Stimulated activated CD4-positive, alpha-beta T cell treated with anti-CD3 and anti-CD28 coated beads, Interleukin-4, amount 100 ng/mL, for 1 hour (primary cell): ENCODE measurements at places on chromosomes 4 and X.

DNA sequence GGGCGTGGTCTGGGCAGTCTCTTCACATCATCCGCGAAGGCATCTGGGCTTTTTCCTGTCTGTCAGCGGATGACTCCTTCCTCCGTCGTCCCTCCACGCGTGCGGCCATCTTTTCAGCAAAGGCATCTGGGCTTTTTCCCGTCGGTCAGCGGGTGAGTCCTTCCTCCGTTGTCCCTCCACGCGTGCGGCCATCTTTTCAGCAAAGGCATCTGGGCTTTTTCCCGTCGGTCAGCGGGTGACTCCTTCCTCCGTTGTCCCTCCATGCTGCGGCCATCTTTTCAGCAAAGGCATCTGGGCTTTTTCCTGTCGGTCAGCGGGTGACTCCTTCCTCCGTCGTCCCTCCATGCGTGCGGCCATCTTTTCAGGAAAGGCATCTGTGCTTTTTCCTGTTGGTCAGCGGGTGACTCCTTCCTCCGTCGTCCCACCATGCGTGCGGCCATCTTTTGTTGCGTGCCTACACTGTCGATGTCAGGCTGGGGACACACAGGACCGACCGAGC lies 12.3 kb upstream of the TMEM271 start:
- no peak for DNase-seq

DNA sequence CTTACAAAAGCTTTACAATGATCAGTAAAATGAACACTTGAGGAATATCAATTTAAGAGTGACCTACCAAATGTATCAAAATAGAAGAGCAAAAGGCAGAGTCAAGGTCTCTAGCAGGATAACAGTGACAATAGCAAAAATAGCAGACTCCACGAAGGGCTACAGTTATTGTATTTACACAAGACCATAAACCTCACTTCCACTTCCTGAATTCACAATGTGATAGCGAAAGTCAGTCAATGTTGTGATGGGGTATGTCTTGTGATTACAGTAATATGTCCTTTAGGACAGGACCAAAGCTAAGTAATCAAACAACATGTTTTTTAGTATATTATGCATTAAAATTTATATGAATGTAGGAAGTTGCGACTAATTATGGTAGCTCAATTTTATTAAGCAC lies 139.6 kb downstream of the IQCM start:
- DNase-seq = no peak

- no peak for DNase-seq
Measured at GRCh38 chrX:64456828-64457227, 61.6 kb upstream of the MTMR8 start.

GRCh38 chrX:132858018-132858417 lies 100.4 kb downstream of the HS6ST2 start:
- no peak for DNase-seq

GRCh38 chr4:149884529-149885181 lies 69.0 kb upstream of the IQCM start:
- DNase-seq = no peak

DNA sequence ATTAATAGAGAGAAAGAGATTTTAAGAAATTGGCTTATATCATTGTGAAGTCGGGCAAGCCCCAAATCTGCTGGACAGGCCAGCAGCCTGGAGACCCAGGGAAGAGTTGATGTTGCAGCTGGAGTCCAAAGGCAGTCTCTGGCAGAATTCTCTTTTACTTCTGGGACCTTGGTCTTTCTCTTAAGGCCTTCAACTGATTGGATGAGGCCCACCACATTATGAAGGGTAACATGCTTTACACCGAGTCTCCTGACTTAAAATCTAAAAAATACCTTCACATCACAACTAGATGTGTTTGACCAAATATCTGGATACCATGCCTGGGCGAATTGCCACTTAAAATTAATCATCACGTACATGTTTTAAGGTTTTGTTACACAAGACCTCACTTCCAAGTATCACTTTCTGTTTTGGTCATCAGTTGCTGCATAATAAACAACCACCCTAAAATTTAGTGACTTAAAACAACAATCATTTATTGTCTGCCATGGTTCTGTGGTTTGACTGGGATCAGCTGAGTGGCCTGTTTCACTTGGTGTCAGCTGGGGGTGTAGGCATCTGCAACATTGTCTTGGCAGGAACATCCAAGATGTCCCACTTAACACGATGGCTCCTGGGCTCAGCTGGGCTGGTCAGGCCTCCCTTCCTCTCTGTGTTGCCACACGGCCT lies 3.4 kb downstream of the CD38 start:
- no peak for DNase-seq

DNA sequence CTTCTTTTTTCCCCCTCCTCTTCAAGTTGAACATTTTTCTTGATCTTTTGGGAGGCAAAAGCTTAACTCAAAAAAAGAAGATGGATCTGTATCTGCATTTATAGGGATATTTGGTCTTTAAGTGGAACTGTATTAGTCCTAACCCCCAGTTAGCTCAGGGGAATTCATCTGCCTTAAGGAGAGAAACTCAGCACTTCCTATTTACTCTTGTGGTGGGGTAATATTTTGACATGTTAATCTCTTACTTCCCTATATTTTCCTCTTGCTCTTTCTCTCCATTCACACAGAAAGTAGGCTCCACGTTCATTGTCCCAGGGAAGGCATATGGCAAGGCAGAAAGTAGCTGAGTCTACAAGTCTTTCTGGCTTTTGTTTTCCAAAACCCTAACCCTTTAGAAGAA lies 5.3 kb downstream of the LRRC66 start:
- DNase-seq = no peak

DNA sequence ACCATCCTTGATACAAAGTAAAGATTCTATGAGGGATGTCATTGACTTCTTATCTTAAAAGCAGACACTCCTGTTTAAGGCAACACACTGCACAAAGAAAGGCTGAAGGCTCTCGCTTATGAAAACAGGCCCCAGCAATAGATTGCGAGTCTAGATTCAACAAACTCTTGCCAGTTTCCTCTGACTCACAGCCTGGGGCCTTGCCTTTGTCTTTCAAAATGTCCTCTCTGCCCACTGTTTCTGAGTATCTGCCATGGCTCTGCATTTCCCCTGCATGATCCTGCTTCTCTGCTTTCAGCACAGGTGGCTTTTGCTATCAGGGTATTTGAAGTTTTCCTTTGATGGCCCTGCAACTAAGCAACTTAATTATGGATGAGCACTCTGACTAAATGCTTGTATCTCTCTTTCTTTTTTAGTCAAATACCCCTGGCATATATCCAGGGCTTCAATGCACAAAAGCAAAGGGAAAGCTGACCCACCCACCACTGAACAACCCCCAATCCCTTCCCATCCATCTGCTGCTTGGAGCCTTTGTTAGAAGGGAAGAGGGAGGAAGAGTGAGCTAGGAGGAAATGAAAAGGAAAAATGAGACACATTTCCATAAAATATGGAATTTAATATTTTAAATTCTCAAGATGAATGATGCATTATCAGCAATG lies 32.2 kb downstream of the NDP start:
- DNase-seq = no peak

- DNase-seq = no peak
Measured at GRCh38 chrX:69429339-69430015, 74.6 kb upstream of the NALF2 start.

DNA sequence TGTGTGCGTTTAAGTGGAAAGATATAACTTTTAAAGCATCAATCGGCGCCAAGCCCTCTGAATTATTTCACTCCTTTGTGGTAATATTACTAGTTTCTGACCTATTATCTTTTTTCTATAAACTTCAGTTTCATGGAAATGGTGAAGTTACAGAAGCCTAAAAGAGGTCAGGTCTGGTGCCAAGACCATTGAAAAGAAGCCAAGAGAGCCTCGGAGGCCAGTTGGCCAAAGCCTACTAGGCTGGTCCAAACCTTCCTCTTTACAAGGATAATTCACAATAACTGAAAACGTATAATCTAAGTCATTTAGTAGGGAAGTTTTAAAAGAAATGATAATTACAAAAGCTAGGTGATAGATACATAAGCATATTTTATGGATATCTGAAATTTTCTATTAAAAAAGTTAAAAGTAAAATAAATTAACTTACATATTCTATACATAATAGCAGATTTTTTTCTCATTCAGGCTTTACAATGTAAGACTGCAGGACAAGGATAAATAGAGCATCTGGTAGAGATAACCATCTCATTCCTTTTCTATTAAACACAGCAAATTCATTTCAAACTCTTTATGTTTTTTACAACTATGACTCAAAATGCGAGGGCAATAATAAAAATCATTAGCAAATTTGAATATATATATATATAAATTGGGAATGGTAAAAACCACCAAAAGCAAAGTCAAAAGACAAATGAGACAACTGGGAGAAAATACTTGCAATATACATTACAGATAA lies 49.2 kb downstream of the WDFY3 start:
- no peak for DNase-seq

DNA sequence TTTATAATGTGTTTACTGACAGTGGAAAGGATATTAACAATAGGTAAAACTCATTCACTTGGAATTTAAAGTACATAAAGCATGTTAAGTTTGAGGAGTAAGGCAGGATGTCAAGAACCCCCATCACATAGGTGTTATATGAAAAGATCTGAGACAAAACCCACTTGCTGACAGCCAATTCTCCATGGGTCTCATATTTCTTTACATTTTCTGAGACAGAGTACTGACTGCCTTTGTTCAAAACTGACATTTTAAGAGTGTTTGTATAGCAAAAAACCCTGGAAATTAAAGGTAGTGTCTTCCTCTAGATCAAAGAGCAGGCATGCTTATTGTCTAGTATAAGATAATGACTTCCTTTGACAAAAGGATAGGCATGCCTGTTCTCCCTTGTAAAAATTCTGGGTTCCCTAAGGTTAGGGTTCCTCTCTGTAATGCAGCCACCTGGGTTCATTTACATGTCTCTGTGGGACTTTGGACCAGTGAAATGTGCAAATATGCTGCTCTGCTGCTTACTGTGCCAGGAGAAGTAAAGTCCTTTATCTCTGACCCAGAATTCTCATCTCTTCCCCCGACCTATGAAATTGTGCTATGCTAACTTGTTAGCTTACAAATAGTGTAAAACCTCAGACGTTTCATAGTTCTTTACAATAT lies 123.6 kb downstream of the PCDH18 start:
- no peak for DNase-seq

DNA sequence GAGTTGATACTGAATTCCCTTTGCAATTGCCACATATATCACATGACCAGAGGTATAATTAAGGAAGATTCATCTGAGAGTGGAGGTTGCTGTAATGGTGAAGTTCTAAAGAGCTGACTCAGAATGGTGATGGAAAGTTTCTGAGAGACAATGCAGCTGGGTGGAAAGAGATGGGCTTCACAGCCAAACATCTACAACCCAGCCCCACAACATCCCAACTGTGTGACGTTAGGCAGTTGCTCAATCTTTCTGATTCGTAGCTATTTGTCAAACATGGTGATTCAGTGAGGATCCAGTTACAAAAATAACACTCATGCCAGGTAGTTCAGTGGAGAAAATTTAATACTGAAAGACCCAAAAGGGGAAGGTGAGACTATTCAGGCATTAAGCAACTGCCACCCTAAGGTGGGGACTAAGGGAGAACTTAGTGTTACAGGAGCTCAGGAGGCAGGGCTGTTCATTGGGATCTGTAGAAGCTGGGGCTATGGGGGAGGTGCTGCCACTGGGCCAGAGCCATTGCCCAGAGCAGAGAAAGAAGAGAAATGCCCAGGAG lies 6.9 kb upstream of the AFF1 start:
- no peak for DNase-seq

DNA sequence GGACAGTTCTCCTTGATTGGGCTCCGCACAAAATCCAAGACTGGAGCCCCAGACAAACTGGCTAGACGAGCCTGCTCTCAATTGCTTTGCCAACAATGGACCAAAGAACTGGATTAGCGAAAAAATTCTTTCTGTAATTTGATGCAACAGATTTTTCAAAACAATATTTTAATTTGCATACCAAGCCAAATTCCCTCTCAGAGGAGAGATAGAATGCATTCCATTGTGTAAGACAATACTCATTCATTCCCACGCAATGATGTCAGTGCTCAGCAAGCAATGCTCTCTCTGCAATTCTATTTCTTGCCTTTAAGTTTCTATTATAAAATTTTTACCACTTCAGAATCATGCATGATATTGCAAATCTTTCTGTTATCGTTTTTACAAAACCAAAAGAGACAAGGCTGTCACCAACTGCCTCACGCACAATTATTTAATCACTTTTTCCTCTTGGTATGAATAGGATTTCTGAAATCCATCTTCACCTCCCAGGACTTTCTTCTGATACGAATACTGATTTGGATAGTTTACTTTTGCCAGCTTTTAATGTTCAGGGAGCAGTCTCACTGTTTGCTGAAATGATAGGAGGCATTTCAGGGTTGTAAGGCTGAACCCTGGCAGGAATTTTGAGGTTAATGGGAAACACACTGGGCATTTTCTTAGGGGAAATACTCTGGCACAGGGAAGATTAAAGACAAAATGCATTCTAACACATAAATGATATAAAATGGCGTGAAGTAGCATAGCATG lies 46.1 kb upstream of the HCCS start:
- no peak for DNase-seq

- DNase-seq = no peak
Measured at GRCh38 chrX:131703646-131704045, 159.8 kb downstream of the OR13H1 start.

DNA sequence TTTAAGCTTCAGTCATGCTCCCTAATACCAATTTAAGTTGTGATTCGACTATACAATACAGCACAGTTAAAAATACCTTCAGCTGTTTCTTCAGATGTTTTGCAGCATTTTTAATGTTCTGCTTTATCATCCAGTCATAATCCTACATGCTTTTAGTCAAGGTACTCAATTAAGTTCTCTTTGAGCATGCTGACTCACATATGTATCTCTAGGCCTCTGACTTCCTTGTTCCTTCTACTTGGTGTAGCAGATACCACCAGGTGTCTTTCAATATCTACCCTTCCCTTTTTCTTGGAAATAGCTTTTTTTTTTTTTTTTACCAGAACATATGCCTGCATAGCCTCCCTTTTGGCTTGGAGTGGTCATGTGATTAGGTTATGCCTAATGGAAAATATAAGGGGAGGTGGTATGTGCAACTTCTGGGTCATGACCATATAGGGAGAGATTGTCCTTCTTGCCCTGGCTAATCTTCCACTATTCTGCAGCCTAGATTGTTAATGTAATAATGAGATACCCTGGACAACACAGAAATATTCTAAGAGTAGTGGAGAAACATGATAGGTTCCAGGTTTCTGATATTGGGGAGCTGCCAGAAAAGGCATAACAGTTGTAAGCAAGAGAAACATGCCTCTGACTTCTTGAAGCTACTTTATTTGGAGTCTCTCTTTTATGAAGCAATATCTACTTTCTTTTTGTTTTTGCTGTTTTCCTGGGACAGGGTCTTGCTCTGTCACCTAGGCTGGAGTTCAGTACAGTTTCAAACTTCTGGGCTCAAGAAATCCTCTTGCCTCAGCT lies 737.2 kb upstream of the SLIT2 start:
- no peak for DNase-seq

DNA sequence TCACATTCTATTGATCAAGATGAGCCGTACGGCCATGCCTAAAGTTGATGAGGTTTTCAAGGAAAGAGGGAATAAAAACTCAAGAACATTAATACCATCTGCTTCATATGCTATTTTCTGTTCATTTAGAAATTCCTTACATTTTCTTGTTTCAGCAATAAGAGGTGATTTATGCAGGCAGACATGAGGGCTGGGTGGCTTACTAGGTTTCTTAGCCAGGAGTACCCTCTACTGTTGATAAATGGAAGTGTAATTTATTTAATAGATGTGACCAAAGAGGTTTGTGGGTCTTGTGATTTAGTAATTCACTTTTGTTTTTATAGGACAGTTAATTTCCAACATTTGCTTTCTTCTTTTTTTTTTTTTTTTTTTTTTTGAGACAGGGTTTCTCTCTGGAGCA lies 6.4 kb upstream of the SMIM9 start:
- no peak for DNase-seq
